ENCODE measurements at places on chromosomes 2 and 18.

DNA sequence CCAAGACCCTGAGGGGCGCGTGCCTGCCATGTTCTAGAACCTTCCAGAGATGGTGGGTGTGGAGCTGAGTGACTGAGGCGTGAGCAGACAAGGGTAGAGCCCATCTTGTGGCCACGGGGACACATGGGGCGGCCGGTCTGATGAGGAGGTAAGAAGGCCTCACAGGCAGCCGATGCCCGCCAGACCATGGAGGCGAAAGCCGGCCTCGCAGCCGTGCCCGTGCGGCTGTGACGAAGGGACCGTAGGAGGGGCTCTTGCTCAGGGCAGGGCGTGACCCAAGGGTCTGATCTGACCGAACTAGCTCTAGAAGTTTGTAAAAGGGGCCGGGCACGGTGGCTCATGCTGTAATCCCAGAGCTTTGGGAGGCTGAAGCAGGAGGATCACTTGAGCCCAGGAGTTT, 19.6 kb downstream of the D2HGDH start:
- no peak for DNase-seq

DNA sequence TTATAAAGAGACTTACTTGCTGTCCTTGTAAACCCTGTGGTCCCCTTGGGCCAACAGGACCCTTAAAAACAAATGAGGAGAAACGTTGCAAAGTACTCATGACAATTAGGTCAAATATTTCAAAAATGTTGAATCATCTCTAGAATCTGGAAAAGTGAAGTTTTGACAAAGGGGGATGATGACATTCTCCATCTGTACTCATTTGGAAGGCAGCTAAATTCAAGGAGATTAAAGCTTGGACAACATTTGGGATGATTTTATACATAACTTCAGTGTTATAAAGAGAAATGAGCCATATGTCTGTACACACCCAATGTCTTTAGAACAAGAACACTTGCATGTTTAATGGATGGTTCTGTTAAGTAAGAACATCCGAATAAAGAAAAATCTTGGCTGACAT, 92.9 kb downstream of the COL5A2 start:
- no peak for DNase-seq

- DNase-seq = no peak
Measured at GRCh38 chr2:171811245-171811628, 82.8 kb downstream of the SLC25A12 start.

DNA sequence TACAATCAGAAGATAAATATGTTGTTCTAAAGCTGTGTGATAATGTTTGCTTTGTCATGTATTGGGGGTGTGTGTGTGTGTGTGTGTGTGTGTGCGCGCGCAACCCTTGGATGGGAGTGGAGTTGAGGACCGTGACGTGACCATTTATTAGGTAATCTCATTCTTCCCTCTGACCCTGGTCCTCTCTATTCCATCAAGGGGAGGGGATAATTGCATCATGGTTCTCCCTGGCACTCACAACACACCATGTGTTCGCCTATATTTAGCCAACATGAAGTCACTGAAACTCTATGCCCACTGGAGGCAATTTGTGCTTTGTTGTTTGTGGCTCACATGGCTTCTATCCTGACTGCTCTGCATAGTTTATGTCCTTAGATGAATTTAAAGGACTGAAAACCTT, 79.8 kb upstream of the LRPPRC start:
- peak; percentile 44 for DNase-seq

DNA sequence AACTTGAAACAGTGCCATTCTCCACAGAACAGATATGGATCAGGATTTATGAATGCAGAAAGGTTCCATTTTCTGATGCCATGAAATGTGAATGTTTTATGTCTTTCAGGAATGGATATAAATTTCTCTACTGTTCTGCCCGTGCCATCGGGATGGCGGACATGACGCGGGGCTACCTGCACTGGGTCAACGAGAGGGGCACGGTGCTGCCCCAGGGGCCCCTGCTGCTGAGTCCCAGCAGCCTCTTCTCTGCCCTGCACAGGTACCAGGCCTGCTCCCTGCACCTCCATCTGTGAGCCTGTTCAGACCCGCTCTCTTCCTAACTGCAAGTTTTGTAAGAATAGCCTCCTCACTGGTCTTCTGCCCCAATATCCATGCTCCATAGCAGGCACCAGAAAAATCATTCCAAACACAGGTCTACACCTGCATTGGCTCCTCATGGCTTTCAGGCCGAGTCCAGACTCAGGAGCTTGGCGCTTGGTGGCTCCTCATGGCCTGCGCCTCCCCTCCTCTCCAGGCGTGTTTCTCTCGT, 68.6 kb downstream of the LPIN1 start:
- DNase-seq = no peak

DNA sequence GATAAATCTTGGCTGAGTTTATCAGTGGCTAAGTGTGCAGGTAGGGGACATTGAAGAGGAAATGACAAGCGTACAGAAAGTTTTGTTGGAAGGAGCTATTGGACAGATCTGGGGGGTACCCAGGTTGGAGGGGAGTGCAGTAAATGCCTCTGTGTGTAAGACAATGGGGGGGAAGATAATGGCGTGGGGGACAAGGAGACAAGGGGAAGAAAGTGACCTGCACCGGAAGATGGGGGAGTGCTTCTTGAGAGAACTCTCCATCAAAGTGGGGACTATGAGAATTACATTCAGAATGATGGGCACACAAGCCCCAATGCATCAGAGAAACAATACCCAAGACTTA, 190.0 kb downstream of the ALPK2 start:
- DNase-seq = no peak

GRCh38 chr2:58350484-58350883, 109.4 kb upstream of the FANCL start:
- no peak for DNase-seq

DNA sequence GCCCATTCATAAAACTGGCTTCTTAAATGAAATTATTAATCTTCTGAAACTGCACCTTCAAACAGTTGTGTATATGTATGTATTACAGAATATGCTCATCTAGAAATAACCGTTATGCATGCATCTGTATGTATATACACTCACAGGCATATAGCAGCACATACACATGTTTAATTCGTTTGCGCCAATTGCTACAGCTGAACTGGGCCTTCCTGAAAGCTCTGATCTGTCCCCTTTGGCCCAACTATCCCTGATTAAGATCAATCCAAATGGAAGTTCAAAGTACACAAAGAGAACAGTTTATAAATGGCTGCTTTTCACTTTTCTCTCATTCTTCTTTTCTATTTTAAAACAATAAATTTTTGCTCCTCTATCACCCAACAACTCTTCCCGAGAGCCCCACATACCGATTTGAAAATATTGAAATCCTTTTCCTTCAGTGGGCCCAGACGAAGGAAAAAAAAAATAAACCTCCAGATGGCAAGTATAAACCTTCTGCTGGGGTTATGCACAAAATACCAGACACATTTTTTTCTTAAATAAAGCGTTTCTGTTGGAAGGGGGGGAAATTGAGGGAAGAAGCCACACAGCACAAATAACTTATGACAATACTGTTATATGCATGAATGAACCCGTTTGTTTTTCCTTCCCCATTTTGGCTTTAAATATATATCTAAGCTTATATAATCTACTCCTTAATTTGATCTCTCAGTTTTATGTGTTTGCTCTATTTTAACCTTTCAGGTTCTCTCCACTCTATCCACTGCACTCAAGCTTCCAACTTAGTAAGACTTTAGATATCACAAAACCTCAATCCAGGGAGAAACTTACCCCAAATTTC, 267.3 kb downstream of the TCF4 start:
- DNase-seq = no peak

All from occipital lobe (tissue), 3 donors.